ENCODE measurements at places on chromosomes 12 and 14.
A peak's percentile ranks its signal among the peaks of the same experiment; 100 is the strongest.

GRCh38 chr12:50201987-50202521 lies 34.9 kb upstream of the CERS5 start:
- no peak for DNase-seq

DNA sequence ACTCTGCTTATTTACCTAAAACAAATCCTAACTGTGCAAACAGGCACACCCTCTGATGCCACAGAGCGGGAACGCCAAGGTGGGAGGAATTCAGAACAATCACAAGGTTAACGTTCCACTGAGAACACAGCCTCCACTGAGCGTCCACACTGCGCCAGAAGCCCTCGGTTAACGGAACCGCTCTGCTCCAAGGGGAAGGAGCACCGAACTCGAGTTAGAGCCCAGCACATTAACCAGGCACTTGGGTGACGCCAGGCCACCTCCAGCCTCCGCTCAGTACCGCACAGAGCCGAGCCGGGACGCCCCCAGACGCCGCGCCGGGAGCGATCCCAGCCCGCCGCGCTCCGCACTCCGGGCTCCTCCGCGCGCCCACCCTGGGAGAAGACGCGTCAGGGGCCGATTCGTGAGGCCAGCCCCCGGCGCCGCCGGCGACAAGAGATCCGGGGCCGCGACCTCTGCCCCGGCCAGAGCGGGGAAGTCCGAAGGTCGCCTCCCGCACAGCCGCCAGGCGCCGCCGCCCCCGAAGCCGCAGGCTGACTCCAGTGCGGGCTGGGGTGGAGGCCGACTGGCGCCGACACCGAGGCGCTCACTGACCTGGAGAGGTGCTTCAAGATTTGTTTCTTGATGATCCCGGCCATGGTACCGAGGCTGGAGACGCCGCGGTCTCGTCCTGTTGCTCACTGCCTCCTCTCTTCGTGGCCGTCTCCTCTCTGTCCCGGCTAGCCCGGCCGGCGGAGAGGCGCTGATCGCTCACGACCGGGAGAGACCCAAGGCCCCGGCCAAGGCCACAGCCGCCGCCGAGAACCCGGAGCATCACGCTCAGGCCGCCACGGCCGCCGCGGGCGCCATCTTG lies 450 bp downstream of the BLTP3B start:
- DNase-seq, result peak; percentile 11

DNA sequence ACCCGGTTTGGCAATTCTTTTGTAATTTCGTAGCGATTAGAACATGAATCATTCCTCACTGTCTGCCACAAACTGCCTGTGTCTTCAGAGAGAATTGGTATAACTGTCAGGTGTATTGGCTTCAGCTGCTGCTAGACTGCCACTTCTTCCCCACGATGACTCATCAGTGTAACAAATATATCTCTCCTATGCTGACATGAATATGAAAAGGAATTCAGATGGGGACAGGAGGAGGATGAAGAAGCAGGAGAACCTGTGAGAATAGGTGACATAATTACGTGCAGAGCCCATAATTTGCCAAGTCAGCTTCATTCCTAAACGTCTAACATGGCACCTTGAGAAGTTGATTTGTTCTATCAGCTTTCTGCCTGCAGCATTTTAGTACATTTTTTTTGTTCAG lies 64.9 kb downstream of the FRMD6 start:
- no peak for DNase-seq

DNA sequence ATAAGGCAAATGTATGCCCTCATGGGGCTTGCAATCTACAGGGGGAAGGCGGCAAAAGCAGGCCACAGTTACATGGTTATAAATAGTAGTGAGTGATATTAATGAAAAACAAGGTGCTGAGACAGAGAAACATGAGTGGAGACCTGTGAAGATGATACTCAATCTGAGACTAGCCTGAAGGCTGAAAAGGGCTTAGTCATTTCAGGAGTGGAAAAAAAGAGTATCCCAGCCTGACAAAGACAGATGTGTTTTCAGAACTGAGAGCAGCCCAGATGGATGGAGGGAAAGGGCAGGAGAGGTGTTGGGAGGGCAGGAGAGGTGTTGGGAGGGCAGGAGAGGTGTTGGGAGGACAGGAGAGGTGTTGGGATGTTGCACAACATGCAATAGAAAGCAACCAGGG lies 181.9 kb downstream of the C12orf42 start:
- DNase-seq, result no peak

- no peak for DNase-seq
Observed at GRCh38 chr12:82682851-82683261, 3.9 kb upstream of the TMTC2 start.

GRCh38 chr12:5194306-5194705 lies 150.6 kb downstream of the KCNA5 start:
- no peak for DNase-seq

DNA sequence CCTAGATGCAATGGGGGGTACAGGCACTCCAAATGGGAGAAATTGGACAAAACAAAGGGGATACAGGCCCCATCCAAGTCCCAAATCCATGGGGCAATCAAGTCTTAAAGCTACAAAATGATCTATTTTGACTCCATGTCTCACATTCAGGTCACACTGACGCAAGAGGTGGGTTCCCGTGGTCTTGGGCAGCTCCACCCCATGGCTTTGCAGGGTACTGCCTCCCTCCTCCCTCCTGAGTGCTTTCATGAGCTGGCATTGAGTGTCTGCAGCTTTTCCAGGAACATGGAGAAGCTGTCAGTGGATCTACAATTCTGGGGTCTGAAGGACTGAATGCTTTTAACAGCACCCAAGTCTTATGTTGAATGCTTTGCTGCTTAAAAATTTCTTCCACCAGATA lies 274.5 kb upstream of the LRIG3 start:
- no peak for DNase-seq

- no peak for DNase-seq
Observed at GRCh38 chr12:41250748-41251147, 62.6 kb downstream of the PDZRN4 start.

- DNase-seq, result no peak
Observed at GRCh38 chr14:34931206-34931605, 51.6 kb upstream of the SRP54 start.

- DNase-seq, result no peak
Observed at GRCh38 chr12:131851741-131852550, 23.8 kb downstream of the MMP17 start.

DNA sequence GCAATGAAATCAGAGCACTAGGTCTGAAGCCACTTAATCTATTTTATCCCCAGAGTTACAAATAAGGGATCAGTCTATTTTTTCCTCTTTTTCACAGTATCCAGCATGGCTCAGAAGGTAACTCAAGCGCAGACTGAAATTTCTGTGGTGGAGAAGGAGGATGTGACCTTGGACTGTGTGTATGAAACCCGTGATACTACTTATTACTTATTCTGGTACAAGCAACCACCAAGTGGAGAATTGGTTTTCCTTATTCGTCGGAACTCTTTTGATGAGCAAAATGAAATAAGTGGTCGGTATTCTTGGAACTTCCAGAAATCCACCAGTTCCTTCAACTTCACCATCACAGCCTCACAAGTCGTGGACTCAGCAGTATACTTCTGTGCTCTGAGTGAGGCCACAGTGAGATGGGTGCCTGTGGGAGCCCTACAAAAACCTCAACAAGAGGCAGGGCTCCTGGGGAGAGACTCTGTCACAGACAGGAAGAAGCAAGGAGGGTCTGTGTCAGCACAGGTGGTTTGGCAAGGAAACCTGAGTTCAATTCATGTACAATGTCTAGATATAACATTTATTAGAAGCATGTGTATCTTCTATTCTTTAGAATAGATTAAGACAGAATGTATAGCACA lies 334.3 kb upstream of the OR4E1 start:
- no peak for DNase-seq

DNA sequence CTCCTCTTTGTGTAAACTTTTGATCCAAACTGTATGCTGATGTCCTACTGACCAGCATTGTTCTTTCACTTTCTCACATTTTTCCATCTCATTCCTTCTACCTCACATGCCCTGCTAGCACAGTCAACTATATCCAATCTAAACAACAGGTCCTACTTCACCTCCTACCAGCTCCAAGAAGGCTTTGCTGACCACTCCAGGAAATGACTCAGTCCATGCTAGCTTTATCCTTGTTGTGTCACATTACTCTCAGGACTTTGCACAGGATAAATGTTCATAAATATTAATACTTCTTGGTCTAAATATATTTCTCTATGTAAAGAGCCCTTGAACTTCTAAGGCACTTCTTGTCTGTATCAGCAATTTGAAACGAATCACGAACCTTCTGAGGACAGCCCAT lies 64.9 kb upstream of the PCED1B start:
- no peak for DNase-seq

DNA sequence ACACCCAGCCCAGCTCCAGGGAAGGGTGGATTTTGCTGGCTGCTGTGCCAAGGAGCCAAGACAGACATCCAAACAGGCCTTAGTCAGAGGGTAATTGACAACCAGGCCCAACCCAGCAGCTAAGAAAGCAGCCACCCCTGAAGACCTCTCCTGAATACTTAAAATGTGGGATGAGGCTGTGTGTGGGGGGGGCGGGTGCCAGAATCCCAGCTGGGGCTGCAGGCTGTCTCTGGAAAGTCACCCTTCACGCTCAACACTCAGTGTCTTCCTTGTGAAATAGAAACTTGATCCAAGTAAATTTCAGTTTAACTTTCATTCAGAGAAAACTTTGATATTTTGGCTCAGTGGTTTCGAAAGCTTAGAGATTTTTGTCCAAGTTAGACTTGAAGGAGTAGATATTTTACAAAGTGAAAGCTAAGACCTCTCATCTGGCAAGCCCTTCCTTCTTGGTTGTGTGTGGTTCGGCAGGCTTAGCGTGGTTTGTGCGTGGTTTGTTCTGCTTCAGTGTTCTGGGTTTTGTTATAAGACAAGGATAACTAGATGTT lies 5.1 kb downstream of the PAPLN start:
- DNase-seq, result no peak

DNA sequence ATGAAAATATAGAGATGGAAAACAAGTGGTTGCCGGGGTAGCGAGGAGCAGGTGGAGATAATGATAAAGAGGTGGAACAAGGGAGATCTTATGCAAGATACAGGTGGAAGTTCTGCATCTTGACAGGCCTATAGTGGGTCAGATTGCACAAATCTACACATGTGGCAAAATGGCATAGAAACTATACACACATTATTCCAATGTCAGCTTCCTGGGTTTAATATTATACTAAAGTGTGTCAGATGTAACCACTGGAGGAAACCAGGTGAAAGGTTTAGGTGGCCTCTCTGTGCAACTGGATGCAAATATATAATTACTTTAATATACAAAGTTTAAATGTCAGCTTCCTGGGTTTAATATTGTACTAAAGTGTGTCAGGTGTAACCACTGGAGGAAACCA lies 1.1 kb downstream of the SLC38A4 start:
- no peak for DNase-seq

GRCh38 chr14:50714450-50715073 lies 46.5 kb upstream of the SAV1 start:
- no peak for DNase-seq

DNA sequence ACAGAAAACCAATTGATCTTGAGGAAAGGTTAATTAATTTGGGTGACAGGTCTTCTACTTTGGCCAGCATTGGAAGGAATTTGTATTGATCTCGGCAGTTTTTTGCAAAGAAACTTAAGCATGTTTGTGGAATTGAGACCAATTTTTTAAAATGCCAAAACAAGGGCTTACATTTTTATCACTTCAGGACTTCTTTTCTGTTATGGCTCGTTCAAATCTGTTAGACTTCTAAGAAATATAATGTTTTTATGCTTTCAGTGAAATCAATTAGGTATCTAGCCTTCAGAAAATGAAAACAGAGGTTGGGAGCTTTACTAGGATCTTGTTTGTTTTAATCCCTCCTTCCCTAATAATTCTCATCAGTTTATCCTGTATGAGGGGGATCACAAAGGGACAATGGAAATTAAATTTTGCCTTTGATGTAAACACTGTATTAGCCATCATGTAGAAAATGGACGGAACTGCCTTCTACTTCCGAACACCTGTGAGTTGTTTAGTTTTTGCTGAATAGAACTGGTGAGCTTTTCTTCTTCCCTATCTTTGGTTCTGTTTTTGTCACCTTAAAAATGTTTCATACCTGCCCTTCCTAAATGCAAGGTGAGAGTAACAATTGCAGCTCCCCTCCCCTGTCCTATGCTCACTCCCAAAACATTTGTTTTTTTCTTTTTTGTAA lies 7.8 kb downstream of the FOXA1 start:
- no peak for DNase-seq
